ENCODE measurements at places on chromosomes 11 and 22.

DNA sequence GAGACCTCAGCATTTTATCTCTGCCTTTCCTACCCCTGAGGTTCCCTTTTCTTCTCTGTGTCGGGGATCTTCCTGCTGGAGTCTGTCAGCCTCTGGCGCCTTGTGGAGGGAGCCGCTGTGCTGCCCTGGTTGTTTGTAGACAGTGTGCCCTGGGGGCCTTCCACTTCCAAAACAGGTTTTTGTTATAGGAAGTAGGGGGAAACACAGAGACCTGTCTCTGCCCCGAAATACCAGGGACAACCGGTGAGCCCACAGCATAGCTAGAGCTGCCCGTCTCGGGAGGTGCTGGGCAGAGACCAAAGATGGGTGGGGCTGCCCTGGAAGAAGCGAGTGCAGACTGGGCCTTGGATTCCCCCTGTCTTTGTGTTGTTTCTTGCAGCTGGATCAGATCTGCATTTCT is 8.0 kb downstream of the NCAPH2 start:
- no peak for DNase-seq

- DNase-seq: no peak
These were observed 5.0 kb upstream of the MMP12 start for GRCh38 chr11:102879801-102880200.

- DNase-seq: no peak
These were observed 5.1 kb downstream of the TRIM5 start for GRCh38 chr11:5679811-5680210.

- DNase-seq: no peak
These were observed 21.6 kb downstream of the OR8G5 start for GRCh38 chr11:124277804-124278203.

DNA sequence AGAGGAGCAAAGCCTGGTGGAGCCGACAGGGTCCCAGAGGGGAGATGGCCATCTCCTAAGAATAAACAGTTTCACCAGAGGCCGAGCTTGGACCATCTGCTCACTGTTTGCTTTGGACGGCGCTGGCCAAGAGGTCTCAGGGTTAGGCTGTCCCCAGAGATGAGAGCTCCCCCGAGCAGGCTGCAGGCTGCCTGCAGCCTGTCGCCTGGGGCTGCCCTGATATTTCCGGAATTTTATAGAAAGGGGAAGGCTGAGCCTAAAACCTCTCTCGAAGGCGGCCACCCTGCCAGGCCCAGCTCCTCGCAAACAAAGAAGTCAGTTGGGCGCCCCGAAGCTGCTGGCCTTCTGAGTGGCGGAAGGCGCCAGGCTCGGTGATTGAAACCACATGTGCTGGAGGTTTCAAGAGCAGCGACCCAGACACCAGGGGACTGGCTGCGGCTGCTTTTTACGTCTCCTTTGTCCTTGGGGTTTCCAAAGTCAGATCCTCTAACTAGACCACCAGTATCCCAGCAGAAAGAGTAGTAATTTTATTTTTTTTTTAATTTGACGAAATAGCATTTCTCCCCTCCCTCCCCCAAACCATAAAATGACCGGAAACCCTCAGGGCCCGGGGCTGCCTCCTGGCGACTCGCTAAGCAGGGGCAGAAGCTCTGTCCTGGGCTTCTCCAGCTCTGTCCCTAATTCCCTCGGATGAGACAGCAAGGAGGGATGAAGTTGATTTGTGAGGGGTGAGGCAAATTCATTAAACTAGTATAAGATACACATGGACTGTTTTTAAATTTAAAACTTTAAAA is 57.4 kb downstream of the CLMP start:
- peak; percentile 66 for DNase-seq

DNA sequence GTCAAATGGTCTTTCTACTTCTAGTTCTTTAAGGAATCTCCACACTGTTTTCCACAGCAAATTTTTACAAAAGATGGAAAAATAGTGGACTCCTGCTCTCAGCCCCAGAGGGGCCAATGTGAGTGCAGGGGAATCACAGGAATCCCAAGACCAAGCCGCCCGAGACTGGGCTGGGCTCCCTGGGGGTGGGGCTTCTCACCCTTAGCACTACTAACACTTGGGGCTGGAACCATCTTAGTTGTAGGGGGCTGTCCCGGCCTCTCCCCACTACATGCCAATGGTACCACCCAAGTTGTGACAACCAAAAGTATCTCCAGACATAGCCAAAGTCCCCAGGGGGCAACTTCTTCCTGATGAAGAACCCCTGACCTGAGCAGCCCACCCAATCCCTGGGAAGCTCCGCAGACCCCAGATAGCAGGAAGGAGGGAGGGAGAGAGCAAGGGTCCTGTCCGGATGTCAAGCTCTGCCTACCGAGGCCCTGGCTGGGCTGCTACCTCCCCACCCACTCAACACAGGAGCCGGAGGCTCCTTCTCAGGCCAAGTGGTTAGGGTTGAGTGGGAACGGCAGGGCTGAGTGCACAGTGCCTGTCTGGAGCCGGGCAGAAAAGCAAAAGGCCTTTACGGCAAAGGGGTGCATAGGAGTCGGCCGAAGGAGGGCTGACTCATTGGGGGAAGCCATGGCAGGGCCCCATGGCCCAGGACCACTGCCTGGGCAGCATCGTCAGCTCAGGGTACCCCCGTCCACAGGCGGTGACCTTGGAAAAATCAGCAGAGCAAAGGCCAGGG is 122.5 kb upstream of the FGF3 start:
- DNase-seq: no peak

DNA sequence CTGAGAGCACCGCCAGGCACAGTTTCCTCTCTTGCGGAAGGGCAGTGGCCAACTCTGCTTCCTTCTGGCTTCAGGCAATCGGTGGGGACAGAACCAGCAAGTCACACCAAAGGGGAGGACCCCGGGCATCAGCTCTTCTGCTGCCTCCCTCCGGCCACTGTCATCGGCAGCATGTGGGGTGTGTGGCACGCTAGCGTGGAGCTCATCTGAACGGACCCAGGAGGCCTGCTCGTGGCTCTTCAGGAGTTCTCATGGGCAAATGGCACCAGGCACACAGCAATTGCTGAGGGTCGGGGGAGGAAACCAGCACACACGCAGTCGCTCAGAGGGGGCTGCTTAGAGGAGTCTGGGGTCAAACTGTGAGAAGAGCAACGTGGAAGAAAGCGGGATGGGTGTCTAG is 26.9 kb downstream of the B3GAT1 start:
- DNase-seq: no peak

- DNase-seq: no peak
These were observed 20.9 kb downstream of the INCENP start for GRCh38 chr11:62144641-62145255.

GRCh38 chr11:75315439-75315805 is 36.0 kb downstream of the ARRB1 start:
- DNase-seq: no peak

- DNase-seq: no peak
These were observed 6.4 kb downstream of the CD82 start for GRCh38 chr11:44571871-44572270.

- DNase-seq: no peak
These were observed 42.9 kb downstream of the CHORDC1 start for GRCh38 chr11:90179923-90180322.

GRCh38 chr22:35074583-35074982 is 8.6 kb downstream of the ISX start:
- no peak for DNase-seq

DNA sequence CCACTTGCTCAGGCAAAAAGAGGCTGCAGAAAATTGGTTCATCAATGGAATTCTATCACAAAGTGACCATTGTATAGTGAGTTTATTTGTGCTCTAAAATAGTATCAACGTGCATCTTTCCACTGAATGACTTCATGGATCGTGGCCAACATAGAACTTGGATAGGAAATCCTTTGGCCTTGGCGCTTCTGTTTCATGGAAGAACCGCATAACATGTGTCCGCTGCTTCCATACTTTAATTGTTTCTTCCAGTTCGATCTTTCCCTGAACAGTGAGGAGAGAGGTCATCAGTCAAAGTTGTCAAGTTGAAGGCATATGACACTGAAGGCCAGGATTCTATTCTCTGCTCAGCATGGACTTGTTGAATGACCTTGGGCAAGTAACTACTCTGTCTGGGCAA is 4.5 kb downstream of the NDUFA6 start:
- no peak for DNase-seq

DNA sequence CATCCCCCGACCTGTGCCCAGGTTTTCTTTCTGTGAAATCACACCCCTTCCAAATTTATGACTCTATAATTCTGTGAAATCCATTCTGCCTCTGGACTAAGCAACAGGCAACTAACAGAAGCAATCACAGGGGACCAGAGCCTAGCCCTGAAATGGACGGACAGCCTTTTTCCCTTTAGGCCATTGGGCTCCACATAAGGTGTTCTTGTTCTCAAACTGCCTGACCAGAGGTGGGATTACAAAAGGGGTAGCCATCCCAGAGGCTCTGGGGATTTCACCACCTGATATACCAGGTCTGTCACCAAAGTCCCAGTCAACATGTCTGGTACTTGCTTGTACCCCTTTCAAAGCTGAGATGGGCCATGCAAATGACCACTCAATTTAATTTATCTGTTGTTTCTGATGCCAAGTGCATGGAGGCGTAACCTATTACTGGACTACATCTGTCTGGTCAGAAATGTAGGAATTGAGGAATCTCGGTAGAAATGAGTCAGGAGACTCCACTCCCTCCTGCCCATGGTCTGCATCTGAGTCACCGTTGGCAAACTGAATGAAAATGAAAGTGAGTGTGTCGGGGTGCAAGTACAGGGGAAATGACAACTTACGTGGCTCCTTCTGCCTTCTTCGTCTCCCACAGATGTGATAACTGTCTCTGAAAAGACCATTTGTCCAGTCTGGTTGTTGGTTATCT is 10.2 kb downstream of the DKK3 start:
- no peak for DNase-seq

- no peak for DNase-seq
These were observed 130.1 kb downstream of the TRPC6 start for GRCh38 chr11:101453682-101454081.

GRCh38 chr22:23745791-23746190 is 5.1 kb downstream of the ZNF70 start:
- DNase-seq: no peak

DNA sequence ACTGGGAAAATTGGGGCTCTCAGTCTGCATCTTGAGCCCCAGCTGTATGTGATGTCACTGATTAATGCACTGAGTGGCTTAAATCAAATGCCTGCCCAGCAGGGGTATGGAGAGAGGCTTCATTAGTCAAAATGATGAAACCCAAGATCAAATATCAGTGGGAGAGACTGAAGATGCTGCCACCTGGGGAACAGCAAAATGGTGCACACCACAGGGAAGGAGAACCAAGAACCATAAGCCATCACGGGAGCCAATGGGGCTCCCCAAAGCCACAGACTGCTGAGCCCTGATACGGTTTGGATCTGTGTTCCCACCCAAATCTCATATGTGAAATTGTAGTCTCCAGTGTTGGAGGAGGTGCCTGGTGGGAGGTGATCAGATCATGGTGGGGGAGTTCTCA is 85.6 kb downstream of the CTTN start:
- DNase-seq: peak; percentile 71

GRCh38 chr11:120511820-120512738 is 531 bp downstream of the GRIK4 start:
- DNase-seq: no peak

DNA sequence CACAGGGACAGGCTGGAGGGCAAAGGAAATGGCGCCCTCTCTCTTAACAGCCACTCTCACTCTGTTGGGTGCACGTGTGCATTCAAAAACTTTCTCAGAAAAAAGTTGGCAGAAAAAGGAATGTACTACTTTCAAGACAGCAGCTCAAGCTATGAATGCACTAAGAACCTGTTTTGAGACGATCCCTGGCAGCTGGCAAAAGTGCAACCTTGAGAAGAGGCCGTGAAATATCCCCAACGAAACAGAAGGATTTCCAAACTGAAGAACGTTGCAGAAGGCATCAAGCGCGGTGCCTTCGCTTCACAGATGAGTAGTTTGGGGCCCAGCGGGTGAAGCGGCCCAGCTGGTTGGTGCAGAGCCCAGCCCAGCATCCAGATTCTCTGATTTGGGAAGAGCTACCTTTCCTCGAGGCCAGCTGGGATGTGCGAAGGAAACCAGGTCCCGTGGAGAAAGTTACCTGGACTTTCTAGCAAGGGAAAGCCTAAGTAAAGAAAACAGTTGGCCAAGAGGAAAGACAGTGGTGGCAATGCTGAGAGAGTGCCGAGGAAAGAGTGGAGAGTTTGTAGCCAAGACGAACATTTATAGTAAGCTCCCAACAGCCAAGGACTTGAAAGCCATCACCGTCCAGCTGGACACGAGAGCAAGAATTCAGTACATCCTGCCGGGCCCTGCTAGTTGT is 16.3 kb downstream of the IFT27 start:
- DNase-seq: no peak

- no peak for DNase-seq
These were observed 1106.3 kb downstream of the BRD1 start for GRCh38 chr22:48721395-48721669.

GRCh38 chr22:22137891-22138290 is 106.7 kb upstream of the VPREB1 start:
- DNase-seq: no peak

DNA sequence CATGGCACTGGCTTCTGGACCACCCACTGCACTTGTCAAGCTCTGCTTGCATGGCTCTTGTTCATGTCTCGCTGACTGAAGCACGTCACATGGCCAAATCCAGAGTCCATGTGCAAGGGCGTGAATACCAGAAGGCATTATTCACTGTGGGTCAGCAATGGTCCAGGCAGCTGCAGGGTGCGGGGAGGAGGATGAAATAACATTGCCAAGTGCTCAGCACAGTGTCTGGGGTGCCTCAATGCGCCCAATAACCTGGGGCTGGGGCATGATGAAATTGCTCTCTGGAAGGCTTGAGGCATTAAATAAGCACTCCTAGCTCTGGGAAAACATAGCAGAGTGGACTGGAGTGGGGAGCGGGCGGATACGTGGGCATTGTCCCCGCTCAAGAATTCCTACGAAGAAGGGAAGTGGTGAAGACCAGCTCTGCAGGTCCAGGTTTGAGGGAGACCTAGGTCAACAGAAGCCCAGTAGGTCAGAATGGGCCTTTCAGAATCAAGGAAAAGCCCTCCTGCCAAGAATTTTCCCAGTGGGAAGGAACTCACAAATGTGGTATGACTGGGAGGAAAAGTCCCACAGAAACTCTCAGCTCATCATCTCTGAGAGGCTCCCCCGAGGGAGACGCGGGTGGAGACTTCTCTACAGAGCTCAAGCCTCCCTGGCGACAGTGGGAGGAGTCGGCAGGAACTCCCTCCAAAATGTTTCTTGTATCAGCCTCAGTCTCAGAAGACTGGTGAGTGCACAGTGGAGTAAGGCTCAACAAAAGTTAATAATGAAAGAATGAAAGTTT is 15.3 kb upstream of the ACCSL start:
- no peak for DNase-seq

- DNase-seq: no peak
These were observed 202.9 kb downstream of the DBX1 start for GRCh38 chr11:19957294-19957943.

DNA sequence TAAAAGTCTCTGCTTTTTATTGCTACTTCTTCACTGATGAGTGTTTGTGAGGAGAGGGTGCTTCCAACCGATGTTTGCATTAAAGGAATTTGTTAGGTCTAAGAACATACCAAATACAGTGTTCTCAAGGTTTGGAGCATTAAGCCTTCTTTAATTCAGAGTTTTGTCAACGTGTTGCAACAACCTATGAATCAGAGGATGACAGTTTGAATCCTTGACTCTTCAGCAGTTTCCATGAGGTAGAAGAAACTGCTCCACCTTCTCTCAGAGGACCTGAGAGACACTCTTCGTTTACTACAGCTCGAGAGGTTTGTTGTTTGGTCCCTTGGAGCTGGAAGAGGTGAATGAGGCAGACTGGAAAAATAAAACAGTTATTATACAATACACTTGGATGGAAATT is 55.7 kb downstream of the NCAM1 start:
- DNase-seq: no peak

- no peak for DNase-seq
These were observed 18.4 kb downstream of the KCNQ1 start for GRCh38 chr11:2462986-2463765.
